CD4-positive, alpha-beta memory T cell (primary cell): ENCODE measurements at places on chromosomes 1 and 21.

- DNase-seq: no peak
Measured at GRCh38 chr1:163872067-163872466, 550.3 kb downstream of the NUF2 start.

GRCh38 chr1:16978567-16979474, 1.6 kb downstream of the MFAP2 start:
- no peak for DNase-seq

- DNase-seq: no peak
Measured at GRCh38 chr1:40708750-40709099, 17.2 kb downstream of the NFYC start.

DNA sequence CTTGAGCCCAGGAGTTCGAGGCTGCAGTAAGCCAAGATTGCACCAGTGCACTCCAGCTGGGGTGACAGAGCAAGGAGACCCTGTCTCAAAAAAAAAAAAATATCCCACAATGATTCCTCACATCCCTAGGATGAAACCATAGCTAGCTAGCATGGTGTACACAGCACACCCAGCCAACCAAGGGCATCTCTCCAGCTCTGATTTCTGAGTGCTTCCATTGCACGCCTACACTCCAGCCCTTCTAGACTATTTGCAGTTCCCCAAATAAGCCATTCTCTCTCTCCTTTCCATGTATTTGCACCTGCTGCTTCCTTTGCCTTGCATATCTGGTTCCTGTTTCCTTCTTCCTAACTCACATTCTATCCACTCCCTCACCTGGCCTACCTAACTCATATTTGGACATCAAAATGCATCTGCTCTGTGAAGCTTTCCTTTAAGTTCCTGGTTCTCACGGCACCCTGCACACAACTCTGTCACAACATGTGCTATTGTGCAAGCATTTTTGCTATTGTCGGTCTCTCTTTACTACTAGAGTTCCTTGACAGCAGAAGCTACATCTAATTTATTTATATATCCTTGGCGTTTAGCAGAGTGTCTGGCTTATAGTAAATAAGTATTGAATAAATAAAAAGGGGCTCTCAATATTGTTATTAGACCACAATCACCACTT, 2.4 kb upstream of the ELAPOR1 start:
- DNase-seq: no peak

GRCh38 chr1:35569936-35570335, 3.2 kb upstream of the TFAP2E start:
- no peak for DNase-seq

- no peak for DNase-seq
Measured at GRCh38 chr1:98306517-98307089, 354.9 kb upstream of the SNX7 start.

GRCh38 chr1:213399695-213400094, 348.7 kb downstream of the RPS6KC1 start:
- DNase-seq: no peak

- DNase-seq: no peak
Measured at GRCh38 chr1:47709872-47710231, 272.0 kb downstream of the FOXD2 start.

GRCh38 chr1:154847891-154848290, 22.2 kb downstream of the KCNN3 start:
- DNase-seq: no peak

- no peak for DNase-seq
Measured at GRCh38 chr1:238621405-238621804, 730.7 kb upstream of the ZP4 start.

DNA sequence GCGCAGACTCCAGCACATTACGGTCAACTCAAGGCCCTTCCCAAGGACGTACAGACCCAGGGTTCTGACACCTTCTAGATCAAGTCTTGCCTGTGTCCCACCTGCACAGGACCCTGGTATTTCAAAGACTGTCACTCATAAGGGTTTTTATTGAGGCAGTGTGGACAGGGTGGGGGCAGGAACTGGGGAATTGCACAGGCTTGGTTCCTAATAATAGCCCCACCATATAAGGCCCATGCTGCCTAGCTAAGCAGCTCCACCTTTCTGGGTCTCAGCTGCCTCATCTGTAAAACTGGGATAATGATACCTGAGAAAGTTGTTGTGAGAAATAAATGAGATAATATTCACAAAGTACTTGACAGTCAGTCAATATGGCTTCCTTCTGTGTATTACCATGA, 55.3 kb upstream of the PUM1 start:
- no peak for DNase-seq

DNA sequence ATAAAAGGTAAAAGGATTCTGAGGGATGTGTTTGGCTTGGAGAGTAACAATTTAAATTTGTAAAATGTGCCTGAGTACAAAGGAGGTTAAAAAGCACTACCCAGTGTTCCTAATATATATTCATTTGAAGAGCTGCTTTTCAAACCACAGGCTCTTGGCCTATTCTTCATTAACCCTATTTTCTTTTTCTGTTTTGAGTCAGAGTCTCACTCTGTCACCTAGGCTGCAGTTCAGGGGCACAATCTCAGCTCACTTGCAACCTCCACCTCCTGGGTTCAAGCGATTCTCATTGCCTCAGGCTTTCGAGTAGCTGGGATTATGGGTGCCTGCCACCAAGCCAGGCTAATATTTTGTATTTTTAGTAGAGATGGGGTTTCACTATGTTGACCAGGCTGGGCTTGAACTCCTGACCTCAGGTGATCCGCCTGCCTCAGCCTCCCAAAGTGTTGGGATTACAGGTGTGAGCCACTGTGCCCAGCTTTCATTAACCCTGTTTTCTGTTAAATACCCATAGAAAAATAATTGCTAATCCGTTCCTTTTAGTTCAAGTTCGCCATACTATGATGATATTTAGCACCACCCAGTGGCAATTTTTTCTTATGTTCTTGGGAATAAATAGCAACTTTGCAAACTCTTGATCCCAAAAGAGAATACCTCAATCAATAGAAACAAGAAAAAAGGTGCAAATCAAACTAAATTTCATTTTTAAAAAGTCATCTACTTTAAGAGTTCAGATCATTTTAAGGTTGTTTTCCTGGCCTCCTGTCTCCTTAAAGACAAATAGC, 30.5 kb downstream of the ZBTB8OS start:
- DNase-seq: no peak

- DNase-seq: no peak
Measured at GRCh38 chr21:16085421-16085820, 355.6 kb downstream of the USP25 start.

DNA sequence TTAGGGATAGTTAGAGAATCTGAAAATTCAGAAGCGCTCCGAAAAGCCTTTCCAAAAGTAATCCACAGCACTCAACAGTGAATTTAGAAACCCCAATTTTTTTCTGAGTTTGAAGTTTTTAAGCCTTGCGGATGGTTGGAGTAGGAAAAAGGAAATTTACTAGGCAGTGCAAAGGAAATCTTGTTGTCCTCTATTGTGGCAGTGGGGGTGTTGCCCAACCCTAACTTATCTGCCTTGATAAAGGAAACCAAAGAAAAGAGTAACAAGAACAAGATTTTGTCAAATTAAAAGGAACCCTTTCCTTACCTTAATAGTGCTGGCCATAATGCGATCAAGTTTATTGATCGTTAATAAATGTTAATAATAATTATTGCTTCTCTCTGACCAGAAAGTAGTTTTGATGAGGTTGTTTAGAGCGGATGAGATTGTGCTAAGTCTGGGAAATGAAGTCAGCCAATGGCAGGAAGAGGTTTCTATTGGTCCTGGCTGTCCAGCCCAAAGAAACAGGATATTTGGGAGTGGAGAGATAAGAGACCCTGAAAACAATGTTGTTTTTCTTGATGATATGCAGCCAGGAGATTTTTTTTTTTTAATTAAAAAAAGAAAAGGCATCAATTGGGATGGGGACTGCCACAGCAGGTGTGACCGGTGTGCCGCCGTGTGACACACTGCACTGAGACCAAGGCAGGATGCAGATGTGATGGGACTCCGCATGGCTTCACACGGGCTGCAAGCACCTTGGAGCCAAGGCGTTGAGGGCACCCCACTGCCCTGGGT, at the start of gene ERG:
TSS of gene ERG (minus strand) at position 421 of the 777 bp plus-strand sequence. CDS start at position 324, 97 bp downstream.
- no peak for DNase-seq

DNA sequence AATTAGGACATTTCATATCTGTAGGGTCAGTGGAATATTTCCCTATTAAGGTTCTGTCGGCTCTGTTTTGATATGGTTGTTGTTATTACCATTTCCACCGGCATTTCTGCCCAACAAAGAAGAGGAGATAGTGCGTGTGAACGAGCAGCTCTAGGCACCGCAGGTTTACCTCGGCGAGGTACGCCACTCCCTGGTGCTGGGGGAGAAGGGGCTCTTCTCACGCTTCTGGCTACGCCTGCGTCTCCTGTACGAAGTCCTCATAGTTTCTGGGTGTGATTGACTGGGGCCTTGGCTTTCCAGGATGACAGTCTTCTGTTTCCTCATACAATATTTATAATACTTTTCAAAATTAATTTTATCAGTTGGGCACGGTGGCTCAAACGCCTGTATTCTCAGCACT, 54.4 kb upstream of the DIP2A start:
- no peak for DNase-seq

DNA sequence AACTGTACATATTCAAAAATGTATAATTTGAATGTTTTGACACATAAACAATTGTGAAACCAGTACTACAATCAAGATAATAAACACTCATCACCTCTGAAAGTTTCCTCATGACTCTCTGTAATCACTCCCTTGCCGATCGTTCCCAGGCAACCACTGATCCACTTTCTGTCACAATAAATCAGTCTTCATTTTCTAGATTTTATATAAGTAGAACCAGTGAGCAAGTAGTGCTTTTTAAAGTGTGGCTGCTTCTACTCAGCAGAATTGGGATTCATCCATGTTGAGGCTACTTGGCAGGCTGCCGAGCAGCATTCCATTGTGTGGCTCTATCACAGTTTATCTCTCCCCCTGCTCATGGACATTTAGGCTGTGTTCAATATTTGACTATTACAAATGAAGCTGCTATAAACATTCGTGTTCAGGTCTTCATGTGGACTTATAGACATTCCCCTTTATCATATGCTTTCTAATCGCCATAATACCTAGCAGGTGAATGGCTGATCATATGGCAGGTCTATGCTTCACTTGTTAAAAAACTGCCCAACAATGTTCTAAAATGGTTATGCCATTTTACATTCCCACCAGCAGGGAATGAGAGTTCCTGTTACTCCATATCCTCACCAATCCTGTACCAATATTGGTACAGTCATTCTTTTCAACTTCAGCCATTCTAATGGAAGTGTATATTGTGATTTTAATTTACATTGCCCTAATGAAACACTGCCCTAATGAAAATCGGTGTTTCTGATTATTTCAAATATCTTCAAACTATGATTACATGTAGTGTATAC, 20.5 kb downstream of the TEX38 start:
- DNase-seq: no peak

DNA sequence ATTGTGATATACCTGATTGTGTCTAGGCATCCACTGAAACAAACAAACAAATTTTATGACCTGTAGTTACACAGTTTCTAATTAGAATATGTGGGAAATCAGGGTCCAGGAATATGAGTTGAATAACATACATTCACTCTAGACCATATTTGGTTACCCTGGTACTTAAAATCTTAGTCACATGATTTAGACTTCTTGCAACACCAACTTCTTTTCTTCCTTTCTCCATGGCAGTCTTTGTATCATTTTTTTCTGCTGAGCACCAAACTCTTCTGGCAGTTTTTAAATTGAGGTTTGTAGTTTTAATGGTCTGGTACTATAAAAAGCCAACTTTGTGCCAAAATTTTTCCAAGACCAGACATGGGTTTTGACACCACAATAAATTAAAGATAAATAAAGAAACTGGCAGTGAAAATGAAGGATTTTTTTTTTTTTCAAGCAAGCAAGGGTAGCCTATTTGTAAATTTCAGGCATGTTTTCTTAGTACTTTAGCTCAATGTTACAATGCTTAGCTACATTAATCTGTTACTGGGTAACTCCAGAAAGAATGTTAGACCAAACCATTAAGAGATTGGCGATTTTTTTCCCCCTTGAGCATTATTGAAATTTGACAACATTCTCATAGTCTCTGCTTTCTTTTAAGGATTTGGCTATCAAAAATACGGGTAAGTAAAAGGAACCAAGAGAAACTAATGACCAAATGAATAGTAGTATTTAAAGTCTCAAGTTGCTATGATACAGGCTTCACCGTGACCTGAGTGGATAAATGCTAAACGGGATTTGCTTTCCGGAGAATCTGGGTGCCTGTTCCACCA, 108.5 kb downstream of the NFIA start:
- no peak for DNase-seq

GRCh38 chr1:109598156-109598555, 21.3 kb downstream of the GNAT2 start:
- DNase-seq: no peak

- no peak for DNase-seq
Measured at GRCh38 chr1:211547710-211548109, 31.3 kb downstream of the SLC30A1 start.

DNA sequence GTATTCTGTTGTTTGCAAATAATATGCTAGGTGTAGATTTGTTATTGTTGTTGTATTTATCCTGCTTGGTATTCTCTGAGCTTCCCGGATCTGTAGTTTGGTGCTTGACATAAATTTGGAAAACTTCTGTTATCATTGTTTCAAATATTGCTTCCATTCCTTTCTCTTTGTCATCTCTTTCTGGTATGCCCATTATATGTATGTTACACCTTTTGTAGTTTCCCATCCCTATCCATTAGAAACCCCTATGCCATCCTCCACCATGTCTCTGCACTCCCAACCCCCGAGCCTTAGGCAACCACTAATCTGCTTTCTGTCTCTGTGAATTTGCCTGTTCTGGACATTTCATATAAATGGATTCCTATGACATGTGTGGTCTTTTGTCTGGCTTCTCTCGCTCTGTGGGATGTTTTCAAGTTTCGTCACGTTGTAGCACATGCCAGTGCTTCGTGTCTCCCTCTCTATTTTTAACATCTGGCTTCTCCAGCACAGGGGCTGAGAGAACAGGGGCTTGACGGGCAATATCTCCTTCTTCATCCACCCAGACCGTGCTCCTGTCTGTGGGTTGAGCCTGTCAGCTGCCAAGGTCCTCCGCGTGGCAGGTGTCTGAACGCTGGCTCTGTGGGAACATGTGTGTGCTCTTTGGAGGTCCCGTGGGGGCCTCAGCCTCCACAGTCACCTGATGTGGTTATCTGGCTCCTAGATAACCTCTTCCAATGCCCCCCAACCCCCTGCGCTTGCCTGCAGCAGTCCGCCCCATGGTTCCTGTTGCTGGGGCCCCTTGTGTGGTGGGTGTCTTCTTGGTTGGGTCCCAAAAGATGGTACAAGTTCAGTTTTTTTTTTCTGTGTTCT, 32.8 kb upstream of the MAN1C1 start:
- no peak for DNase-seq

DNA sequence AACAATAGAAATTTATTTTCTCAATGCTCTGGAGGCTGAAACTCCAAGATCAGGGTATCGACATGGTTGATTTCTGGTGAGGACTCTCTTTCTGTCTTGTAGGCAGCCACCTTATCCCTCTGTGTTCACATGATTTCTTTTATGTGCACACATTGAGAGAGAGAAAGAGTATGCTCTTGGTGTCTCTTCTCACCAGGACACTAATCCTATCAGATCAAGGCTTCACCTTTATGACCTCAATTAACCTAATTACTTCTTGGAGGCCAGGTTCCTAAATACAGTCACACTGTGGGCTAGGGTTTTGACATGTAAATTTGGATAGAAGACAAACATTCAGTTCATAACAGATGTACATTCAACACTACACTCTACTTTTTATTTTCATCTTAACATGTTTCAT, 1094.2 kb upstream of the ADGRL2 start:
- no peak for DNase-seq
